ENCODE measurements at places on chromosomes 7 and 10.

GRCh38 chr7:131104596-131105293 lies 222.9 kb upstream of the MKLN1 start:
- DNase-seq: no peak

DNA sequence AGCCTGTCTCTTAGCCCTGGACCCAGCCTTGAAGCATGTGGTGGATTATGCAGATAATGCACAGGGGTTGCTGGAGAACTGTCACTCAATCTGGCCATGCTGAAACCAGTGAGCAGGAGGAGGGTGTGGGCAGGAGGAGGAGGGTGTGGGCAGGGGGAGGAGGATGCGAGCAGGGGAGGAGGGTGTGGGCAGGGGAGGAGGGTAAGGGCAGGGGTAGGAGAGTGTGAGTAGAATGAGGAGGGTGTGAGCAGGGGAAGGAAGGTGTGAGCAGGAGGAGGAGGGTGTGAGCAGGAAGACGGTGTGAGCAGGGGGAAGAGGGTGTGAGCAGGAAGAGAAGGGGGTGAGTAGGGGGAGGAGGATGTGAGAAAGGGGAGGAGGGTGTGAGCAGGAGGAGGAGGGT lies 18.8 kb downstream of the CAMK2B start:
- no peak for DNase-seq

- DNase-seq: no peak
Measured at GRCh38 chr7:11548532-11548931, 283.5 kb downstream of the THSD7A start.

DNA sequence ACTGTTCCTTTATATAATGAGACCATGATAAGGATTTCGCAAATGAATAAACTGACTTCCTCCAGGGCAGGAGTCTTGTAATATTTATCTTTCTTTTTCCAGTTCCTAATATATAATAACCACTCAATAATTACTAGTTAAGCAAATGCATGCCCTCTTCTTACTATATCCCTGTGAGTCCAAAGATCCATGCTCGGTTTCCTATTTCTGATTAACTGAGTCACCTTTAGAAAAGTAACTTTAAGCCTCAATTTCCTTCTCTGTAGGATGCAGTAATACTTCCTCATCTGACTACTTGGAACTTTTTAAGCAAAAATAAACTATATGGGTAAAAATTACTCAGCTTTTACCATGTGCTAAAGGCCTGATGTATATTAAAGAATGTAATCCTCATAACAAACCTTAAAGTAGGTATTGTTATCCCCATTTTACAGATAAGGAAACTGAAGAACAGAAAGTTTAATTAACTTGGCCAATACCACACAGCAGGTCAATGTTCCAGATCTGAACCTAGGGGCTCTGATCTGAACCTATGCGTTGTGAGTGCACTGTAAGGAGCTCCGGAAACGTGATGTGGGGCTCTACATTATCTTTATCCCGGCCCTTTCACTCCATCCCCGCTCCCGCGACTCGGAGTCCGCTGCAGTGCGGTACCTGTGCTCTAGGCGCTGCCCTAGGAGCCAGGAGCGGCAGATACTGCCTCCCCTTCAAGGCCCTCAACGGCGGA lies 458 bp downstream of the COX15 start:
- no peak for DNase-seq

DNA sequence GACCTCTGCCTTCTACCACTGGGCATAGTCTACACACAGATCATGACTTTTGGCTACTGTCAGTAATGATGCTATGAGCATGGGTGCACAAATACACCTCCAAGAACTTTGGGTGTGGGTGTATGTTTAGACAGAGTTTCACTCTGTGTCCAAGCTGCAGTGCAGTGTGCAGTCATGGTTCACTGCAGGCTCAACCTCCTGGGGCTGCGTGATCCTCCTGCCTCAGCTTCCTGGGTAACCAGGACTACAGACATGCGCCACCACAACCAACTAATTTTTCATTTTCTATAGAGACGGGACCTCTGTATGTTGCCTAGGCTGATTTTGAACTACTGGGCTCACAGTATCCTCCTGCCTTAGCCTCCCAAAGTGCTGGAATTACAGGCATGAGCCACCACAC lies 194.4 kb downstream of the NSUN6 start:
- DNase-seq: no peak

GRCh38 chr7:52507546-52508255 lies 527.7 kb upstream of the POM121L12 start:
- no peak for DNase-seq

DNA sequence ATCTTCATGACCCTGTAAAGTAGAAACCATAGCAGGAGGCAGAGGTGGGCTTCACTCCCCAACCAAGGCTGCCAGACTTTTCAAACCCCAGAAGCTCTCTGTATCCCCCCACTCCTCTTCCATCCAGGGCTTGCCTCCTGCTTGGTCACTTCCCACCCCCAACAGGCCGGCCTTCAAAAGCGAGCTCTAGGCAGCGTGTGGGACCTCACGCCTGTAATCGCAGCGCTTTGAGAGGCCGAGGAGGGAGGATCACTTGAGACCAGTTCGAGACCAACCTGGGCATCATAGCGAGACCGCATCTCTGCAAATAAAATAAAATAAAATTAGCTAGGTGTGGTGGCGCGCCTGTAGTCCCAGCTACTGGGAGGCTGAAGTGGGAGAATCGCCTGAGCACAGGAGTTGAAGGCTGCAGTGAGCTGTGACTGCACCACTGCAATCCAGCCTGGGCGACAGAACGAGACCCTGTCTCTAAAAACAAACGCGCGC lies 743 bp upstream of the POR start:
- DNase-seq: no peak

- no peak for DNase-seq
Measured at GRCh38 chr7:106464651-106465050, 179.9 kb upstream of the NAMPT start.

GRCh38 chr10:86363833-86364490 lies 2.6 kb downstream of the GRID1 start:
- DNase-seq: no peak

DNA sequence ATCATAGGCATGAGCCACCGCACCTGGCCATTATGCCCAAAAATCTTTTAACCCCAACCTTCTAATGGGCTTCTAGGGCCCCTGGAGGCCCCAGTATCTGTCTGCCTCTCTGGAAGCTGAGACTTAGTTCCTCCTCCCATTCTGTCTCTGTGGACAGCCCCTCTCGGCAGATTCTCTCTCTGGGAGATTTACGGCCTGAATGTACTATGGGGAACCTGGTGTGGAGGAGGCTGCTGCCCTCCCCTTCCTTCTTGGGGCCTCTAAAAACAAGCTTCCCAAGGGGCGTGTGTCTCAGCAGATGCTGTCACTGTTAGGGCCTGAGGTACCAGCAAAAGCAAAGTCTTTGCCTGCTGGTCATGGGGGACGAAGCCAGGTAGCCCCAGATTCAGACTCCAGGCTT lies 35.8 kb upstream of the PRKAR1B start:
- DNase-seq: no peak

DNA sequence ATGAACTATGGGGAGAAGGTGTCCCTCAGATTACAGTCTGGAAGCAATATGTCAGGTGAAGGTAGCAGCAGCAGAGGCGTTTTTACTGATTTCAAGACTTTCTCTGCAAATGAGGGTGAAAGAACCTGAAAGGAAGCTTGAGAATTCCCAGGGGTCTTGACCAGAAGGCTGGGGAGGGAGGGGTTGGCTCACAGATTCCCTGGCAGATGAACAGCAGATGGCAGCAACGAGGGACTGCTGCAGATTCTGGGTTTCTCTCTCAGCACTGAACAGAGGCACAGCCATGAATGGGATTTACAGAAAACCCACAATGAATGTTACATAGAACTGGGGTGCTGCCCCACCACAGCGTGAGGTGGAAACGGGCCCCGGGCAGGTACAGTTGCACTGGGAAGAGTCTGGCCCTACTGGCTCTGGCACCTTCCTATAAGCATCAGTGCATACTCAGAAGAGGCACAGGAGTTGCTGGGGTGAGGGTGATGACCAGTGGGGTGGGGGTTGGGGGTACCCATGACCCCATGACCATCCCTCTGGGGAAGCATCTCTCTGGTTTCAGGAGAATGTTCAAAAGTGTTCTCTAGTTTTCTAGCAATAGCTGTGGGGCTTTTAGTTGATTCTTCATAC lies 317.8 kb downstream of the SH2D4B start:
- no peak for DNase-seq

GRCh38 chr7:77687100-77687746 lies 9.0 kb upstream of the RSBN1L start:
- DNase-seq: no peak

- DNase-seq: no peak
Measured at GRCh38 chr10:104321226-104321625, 17.0 kb downstream of the ITPRIP start.

GRCh38 chr10:102673819-102674511 lies 29.7 kb downstream of the TRIM8 start:
- DNase-seq: no peak

GRCh38 chr10:15897287-15897686 lies 37.0 kb upstream of the MINDY3 start:
- DNase-seq: no peak

- DNase-seq: no peak
Measured at GRCh38 chr10:127911218-127911866, 4.4 kb downstream of the PTPRE start.

- no peak for DNase-seq
Measured at GRCh38 chr10:113226831-113227445, 276.9 kb downstream of the TCF7L2 start.

GRCh38 chr10:132144086-132144485 lies 42.7 kb upstream of the DPYSL4 start:
- no peak for DNase-seq

GRCh38 chr7:103964269-103964668 lies 25.2 kb downstream of the RELN start:
- no peak for DNase-seq

DNA sequence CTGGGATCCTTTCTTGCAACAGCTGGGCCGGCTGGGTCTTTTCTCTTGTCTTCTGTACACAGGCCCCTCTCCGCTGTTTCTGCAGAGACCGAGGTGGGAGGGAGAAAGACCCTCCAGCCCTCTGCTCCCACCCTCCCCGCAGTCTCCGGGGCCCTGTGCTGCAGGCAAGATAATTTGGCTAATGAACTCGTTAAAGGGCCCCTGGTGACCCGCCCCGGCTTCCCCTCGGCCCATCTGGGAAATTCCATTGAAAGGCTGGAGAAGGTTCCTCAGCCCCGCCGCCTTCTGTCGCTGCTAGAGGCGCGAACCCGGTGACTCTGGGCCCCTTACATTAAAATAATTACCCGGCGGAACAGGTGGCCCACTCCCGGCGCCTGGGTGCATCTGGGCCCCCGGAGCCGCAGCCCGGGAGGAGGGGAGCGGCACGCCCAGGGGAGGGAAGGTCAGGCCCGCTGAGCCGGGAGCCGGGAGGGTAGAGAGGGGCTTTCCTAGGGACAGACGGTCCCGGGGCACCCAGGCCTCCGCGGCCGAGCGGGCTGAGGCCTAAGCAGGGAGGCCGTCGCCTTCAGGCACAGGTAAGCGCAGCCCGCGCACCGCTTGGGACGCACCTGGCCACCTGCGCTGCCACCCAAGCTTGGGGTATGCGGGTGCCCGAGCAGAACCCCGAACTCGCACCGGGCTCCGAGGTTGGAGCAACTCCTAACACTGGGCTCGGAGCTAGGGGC lies 7.3 kb upstream of the MNX1 start:
- DNase-seq: no peak

DNA sequence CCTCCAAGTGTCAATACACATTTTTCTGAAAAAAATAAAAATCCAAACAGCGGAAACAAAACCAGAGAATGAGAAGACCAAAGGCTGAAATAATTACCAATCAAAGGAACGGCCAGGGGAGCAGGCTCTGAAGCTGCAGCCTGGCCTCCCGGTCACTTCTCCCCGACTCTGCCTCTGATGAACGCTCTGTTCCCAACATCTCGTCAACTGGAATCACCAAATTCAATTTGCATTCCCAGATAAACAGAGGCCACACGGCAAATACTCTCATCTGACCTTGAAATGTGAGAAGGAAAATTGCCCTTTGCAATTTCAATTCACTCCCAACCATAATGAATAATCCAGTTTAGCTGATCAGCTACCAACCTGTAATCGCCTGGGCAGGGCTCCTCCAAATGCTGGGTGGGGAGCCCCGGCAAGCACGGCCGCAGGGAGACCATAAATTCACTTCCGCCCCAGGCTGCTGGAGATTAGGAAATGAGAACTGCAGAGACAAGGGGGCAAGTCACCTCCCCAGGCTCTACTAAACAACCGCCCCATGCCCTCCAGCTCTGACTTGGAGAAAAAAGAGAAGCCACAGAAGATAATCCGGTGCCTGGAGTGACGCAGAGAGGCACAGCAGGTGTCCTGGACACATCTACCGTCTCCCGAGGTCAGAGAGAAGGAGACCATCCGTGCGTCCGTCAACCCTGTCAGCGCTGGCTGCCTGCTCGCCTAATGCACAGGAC lies 153.2 kb downstream of the MAD1L1 start:
- no peak for DNase-seq

GRCh38 chr10:7766241-7766640 lies 21.6 kb downstream of the KIN start:
- DNase-seq: no peak

- no peak for DNase-seq
Measured at GRCh38 chr10:120260456-120260855, 196.6 kb upstream of the PLPP4 start.

GRCh38 chr10:11110539-11110938 lies 92.9 kb downstream of the CELF2 start:
- no peak for DNase-seq

DNA sequence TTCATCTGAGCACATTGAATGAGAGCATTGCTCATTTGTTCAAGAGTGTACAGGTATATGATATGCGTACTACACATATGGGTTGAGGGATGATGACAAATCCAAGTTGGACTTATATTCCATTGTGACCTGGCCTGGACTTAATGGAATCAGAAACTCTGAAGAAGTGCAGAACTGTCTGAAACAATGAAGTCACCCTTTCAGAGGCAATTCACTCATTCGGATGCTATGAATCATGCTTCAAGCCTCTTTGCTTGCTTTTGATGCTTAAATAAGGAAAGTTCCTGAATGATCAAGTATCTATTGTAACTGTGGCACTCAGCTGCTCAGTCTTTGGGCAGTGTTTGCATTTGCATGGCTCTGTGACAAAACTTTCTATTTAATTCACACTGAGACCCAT lies 93.4 kb downstream of the ZNF365 start:
- no peak for DNase-seq

DNA sequence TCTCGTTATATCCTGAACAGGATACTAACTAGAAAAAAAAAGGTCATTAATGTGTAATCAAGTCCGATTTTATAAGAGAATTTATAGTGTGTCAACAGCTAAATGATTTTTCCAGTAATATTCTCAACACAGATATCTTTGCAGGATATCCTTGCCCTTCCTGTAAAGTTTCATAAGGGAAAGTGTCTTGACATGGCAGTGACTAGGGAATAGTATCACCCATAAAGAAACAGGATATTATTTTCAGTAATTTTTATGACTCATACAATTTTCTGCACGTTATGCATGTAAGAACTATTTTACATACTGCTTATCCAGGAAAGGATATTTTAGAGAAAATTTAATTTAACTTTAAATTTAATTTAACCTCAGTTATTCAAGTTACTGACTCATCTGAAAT lies 19.5 kb upstream of the PNLIP start:
- DNase-seq: no peak

Measured in activated naive CD4-positive, alpha-beta T cell (primary cell).